ENCODE measurements at places on chromosomes 6 and 20.
A peak's percentile ranks its signal among the peaks of the same experiment; 100 is the strongest.

- no peak for DNase-seq
Observed at GRCh38 chr6:52955871-52956270, 39.2 kb downstream of the GSTA4 start.

GRCh38 chr6:42361036-42361435 lies 90.7 kb downstream of the TRERF1 start:
- no peak for DNase-seq

GRCh38 chr20:50320005-50320900 lies 129.6 kb downstream of the CEBPB start:
- DNase-seq = no peak

DNA sequence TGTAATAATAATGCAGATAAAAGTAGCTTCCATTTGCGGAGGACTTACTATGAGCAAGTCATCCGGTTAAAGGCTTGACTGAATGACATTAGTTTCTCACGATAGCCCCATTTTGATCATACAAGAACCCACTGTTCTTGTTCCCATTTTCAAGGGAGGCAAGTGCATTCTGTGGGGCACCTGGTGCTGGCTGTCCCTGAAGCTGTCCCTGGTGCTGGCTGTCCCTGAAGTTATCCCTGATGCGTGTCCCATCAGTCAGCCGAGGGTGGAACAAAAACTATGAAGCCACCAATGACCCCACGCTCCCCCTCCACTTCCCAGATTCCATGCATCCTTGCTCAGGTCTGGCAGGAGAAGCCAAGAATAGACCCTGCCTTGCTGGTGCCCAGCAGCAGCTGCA lies 95.3 kb downstream of the EDN3 start:
- no peak for DNase-seq

- DNase-seq = peak; percentile 16
Observed at GRCh38 chr6:117352466-117353081, 73.2 kb downstream of the ROS1 start.

DNA sequence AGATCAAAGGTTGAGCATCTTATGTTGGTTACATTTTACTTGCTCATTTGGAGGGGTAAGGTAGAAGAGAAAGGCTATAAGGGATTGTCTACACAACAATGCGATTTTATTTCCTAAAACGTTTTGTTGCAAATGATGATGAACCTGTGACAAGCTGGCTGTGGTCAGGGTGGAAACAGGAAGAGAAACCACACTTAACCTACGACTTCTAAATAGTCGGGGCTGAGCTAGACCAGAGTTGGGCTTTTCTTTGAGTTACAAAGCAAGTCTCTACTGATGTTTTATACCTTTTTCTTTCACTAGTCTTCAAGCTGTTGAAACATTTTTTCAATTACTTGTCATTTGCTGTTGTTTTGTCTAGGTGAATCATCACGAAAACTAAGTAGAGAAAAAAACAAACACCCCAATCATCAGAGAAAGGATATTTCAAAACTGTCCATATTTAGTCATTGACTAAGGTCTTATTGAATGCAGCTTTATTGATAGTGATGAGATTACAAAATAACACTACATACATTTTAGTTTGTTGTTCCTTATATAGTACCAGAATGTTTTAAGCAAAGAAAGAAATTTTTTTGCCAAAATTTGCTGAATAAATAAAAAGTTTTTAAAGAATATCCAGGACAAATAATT lies 18.0 kb downstream of the KLHL31 start:
- DNase-seq = no peak

DNA sequence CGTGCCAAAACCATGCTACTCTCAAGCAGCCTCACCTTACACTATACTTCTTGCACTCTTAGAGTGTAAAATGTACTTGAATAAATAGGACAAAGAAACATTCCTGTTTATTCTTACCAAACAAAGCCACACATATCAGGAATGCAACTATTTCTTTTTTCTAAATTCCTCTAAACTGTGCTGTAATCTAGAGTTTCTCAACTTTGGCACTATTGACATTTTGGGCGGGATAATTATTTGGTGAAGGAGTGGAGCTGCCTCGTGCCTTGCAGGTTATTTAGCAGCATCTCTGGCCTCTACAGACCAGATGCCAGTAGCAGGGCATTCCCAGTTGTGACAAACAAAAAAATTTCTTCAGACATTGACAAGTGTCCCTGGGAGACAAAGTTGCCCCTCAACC lies 86.9 kb downstream of the PHACTR1 start:
- no peak for DNase-seq

DNA sequence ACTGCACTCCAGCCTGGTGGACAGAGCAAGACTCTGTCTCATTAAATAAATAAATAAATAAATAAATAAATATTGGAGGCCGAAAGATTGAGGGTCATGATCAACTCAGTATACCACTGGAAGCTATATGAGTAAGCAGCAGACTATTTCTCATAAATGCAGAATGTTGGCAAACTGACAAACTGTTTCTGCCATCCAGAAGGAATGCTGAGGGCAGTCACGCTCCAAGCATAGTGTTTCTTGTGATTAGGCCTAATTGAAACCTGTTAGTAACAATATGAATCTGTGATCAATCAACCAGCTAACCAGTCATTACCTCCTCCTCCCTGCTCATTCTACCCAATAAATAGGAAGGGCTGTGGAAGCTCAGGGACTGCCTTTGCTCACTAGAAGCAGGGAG lies 15.2 kb upstream of the KCNK15 start:
- peak; percentile 85 for DNase-seq

Measured in astrocyte (in vitro differentiated cells and primary cell).